ENCODE measurements at places on chromosomes 2 and 18.

- DNase-seq = no peak
Observed at GRCh38 chr18:12638644-12639124, 19.2 kb downstream of the SPIRE1 start.

DNA sequence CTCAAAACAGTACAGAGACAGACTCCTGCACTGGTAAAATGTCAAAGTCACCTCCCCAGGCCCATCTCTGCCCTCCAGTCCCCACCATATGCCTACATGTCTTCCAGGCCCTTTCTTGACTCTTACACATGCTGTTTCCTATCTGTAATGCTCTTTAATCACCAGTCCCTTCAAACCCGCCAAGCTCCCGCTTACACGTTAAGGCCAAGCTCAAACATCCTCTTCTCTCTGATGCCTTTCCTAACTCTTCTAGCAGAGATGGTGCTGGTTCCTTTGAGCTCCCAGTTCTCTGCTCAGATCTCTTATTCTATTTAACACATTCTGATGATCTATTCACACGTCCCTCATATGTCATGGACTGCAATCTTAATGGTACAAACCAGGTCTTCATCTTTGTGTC, 5.0 kb downstream of the EVA1A start:
- DNase-seq = no peak

DNA sequence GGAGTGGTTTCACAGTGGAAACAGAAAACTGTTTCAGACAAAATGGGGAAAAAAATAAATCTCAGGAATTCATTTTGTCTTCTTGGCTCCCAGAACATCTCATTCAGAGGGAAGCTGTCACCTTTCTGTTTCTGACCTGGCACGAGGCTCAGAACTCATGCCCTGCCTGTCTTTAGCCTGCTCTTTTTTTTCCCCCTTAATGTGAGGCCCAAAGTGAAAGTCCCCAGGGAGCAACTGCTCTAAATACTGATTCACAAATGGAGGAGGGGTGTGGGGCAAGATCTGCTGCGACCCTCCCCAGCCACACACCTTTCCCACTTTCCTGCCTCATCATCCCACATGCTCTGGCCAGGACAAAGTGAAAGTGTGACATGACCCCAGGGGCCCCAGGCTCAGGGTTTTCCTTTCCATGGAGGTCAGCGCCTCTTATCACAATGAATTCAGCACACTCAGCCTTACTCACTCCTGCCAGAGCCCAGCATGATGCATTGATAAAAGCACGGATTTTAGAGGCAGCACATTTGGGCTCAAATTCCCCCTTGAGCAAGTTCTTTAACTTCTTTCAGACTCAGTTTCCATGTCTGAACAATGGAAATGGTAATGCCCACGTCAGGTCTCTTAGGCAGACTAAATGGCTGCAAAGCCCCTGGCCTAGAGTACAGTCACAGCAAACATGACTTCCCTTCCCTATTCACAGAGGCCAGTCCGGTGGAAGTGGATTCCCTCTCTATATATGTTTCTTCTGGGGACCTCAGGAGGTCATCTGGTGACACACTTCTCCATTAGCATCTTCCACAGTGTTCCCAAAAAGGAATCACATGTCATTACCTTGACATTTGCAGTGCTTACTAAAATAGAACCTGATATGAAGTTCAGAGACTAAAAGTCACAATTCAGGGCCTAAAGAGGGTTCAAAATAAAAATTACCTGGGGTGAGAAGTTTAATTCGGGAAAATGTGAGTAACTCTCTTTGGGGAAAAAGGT, 55.3 kb upstream of the TMEM163 start:
- DNase-seq = no peak

GRCh38 chr2:70726947-70727725, 40.9 kb downstream of the ADD2 start:
- no peak for DNase-seq

- no peak for DNase-seq
Observed at GRCh38 chr18:1253827-1254226, 349.2 kb downstream of the ADCYAP1 start.

- DNase-seq = no peak
Observed at GRCh38 chr2:240628808-240629618, 3.7 kb downstream of the GPR35 start.

DNA sequence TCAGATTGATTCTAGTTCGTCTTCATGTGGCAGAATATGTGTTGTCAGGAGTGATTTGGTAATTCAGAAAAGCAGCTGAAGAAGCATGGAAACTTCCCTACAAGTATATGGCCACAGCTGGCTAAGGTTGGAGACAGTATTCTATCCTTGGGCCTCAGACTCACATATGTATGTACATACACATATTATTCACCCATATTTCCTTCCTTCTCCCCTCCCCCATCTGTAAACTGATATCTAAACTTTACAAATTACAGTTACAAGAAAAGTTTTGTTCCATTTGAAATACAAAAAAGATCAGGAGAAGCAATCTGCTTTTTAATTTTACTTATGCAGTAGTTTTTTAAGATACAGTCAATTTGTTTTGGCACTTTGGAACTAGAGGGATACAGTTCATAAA, 3.1 kb downstream of the SP3 start:
- DNase-seq = no peak

DNA sequence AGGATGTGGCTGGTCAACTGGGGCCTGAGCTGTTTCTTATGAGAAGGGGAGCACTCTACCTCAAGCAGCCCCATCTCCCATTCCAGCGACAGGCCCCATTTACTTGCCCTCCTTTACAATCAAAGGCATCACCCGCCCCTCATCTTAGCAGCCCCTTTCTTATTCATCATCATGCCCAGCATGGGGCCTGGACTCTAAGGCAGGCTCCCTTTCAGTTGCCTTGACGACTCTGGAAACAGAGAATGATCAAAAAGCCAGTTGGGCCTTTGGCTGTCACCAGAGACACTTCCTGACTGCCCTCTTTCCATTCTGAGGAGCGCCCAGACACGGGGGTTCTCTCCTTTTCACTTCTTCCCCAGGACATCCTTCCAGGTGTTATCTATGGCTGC, 11.2 kb downstream of the CELF4 start:
- no peak for DNase-seq

DNA sequence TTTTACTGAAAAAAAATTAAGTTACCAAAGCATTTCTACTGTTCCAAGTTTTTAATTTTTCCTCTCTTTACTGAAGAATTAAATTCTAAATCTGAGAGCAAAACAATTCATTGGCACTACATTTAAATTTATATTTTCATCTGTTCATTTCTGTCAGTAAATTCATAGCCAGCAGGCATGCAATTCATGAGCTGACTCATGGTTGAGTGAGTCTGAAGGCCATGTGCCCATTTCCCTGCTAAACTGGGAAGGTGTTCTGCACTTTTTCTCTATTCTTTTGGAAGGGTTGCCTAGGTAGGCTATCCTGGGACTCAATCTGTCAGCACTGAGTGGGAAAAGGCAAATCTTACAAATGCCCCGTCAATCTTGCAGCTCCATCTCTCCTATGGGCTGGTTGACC, 88.7 kb downstream of the KLHL14 start:
- no peak for DNase-seq

GRCh38 chr2:236538242-236538641, 31.4 kb upstream of the ACKR3 start:
- DNase-seq = no peak

GRCh38 chr2:221752781-221753180, 180.7 kb upstream of the EPHA4 start:
- no peak for DNase-seq

GRCh38 chr18:13442451-13442850, 223.9 kb downstream of the LDLRAD4 start:
- no peak for DNase-seq

DNA sequence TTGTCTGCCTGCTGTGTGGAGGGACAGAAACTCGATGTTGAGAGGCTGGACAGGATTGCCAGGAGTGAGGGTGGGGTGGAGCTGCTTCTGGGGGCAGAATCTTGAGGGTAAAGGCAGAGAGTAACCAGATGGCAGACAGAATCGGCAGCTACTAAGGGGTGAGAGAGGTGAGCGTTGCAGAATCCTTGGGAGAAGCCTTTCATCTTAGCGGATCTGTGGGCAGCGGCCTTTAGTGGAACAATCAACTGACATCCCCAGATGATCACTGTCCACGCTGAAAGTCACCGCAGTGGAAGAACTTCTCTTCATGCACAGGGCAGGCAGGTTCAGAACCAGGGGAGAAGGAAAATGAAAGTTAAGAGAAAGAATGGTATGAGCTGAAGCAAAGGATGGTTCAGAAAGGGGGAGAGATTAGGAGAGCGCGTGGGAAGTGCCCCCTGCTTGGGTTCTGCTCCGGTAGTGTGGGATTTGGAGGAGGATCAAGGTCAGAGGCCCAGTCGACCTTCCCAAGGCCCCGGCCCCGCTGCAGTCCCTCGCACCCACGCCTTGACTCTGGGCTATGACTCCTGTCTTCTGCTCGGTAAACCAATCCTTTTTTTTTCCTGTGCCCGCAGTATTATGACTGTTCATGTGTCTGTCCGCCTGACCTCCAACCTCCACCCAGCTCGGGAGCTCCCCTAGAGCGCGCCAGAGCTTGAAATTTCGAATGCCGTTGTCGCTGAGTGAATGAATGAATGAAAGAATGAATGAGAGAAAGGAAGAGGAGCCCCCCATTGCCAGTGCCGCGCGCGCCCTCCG, 584 bp downstream of the BOLA3 start:
- DNase-seq = no peak

DNA sequence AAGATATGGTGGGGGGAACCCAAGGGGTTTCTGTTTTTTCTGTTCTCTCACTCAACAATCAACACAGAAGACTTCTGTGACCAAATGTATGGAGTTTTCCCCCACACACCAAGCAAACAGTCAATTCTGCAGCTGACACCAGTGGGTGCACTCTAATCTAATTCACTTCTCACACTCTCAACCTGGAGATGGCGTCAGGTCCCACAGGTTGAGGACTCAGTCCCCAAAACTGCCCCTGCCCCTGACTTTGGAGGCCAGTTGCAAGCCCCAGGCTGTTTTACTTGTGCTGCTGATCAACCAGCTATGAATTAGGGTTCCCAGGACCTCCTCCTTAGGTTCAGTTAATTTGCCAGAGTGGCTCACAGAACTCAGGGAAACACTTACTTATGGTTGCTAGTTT, 6.2 kb downstream of the RNU2-63P start:
- DNase-seq = no peak

DNA sequence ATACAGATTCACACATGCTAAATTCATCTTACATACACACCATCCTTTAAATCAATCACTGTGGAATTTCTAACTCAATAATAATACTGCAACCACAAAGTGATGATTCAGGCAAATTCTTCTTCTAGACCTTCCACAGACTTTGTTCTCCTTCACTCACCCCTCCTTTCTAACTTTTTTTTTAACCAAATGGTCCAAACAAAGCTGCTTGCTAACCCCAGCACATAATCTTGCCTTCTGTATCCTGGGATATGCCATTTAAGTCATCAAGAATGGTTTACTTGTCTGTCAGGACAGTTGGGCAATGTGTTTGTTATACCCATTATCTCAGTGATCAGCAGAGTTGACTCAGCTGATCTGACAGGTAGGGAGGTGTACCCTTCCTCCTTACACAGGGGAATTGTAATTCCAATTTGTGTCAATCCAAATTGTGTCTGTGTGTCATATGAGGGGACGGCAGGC, 10.0 kb downstream of the SLC40A1 start:
- DNase-seq = no peak

DNA sequence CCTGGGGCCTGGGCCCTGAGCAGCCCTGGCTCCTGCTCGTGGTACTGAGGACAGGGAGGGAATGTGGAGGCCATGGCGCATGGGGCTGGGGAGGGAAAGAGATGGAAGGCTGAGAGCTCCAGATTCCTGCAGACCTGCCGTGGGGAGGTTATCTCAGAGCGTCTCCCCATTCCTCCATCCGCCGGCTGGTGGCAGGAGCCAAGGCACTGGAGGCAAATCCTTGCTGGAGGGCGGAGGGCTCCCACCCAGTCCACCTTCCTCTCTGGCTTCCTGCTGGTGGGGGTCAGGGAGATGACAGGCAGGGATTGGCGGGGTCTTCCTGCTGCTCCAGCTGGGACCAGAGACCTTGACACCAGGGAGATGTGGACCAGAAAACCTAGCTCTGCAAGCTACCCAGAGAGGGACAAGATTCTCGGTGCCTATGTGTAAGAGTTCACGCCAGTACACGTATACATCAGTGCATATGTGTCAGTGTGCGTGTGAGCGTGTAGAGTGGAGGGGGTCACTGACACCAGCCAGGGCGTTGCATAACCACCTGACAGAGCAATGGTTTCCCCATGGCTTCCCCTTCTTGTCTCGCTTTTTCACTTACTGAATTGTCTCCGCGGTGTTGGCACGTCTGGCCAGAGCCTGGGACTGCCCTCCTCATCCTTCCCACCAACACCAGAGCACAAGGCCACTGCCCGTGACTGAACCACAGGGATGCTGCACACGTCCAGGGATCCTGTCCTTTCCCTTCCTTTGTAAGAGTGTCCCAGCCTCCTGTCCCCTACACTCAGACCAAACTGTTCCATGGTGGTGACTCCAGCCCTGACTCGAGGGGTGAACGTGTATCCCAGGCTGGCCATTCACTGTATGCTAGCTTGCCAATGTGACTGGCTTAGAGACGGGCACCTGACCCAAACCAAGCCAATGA, 15.8 kb upstream of the SEMA4C start:
- no peak for DNase-seq

DNA sequence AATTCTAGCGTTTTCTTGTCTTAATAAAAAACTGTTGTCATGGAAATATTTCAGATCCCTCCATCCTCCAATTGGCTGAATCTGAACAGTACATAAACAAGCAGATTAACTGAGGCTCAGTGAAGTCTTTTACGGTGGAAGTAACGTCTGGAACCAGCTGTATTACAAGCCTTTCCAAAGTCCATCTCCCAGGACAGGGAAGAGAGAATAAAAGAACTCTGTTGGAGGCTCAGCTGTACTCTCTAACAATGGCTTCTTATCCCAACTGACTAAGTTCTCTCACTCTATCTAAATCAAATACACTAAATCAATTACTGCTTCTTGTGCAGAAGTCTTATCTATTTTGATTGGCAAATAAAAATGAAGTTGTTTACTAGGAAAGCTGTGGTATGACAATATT, 19.9 kb upstream of the NEDD4L start:
- DNase-seq = no peak

- no peak for DNase-seq
Observed at GRCh38 chr18:46156124-46156745, 52.0 kb downstream of the HAUS1 start.

GRCh38 chr2:176079285-176079830, 4.4 kb downstream of the EVX2 start:
- DNase-seq = no peak

DNA sequence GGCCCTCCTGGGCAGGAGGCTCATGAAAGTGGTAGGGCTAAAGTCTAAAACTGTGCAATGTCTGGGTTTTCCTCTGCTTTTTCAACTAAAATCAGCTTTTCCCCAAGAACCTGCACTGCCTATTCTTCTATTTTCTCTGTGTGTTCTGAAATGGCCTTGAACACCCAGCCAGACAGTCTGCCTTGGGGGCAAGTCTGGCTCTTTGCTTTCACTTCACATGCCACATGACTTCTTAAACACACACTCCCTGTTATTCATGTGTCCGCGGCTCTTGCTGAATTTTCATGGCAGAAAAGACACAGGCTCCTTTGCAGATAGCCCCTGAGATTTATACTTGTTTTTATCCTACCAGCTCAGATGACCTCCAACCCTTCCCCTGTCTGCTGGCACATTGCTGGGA, 10.6 kb upstream of the RPIA start:
- DNase-seq = no peak

- no peak for DNase-seq
Observed at GRCh38 chr2:112033600-112033999, 21.5 kb upstream of the TMEM87B start.

Measured in left ventricle myocardium inferior (tissue), 1 donor.